Stimulated activated naive CD4-positive, alpha-beta T cell (primary cell): ENCODE measurements at places on chromosomes 13 and 19.

- no peak for DNase-seq
These were observed 56.4 kb upstream of the NPAS1 start for GRCh38 chr19:46963093-46963734.

GRCh38 chr13:95209109-95209508 lies 92.1 kb downstream of the ABCC4 start:
- no peak for DNase-seq

DNA sequence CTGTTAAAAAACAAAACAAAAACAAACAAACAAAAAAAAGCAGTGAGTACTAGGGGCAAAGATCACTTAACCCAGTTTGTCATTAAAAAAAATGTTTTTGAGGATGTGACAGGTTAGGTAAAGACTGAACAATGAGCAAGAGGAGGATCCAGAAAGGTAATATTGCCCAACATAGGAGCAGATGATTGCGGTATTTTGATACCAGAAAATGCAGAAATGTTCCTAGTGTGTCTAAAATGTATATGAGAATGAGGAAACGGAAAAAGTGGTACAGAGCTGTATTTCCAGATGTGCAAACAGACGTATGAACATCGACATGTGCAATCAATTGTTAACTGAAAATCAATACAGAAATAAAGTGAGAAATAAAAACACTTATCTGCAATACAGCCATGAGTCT lies 4.9 kb upstream of the LILRA4 start:
- no peak for DNase-seq

DNA sequence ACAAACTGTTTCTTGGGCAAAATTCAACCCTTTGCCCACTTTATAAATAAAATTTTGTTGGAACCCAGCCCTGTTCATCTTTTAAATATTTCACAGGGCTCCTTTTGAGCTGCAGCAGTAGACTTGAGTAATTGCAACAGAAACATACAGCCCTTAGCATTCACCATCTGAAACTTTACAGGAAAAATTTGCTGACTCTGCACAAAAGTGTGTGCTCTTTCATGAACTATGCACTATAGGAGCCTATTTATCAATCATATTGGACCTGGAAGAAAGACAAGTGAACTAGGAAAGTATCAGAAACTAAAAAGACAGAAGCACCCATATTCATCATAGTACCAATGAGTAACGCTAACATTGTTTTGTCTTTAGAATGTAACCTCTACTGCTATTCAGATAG lies 406.9 kb upstream of the SLC10A2 start:
- DNase-seq, result no peak

- no peak for DNase-seq
These were observed 1287.1 kb downstream of the PCDH9 start for GRCh38 chr13:65943024-65943423.

- no peak for DNase-seq
These were observed 3.7 kb downstream of the PSG9 start for GRCh38 chr19:43265664-43266025.

- DNase-seq, result no peak
These were observed 1632.0 kb downstream of the PCDH9 start for GRCh38 chr13:65597839-65598818.

- DNase-seq, result no peak
These were observed 7.3 kb downstream of the ZNF555 start for GRCh38 chr19:2848616-2849015.

DNA sequence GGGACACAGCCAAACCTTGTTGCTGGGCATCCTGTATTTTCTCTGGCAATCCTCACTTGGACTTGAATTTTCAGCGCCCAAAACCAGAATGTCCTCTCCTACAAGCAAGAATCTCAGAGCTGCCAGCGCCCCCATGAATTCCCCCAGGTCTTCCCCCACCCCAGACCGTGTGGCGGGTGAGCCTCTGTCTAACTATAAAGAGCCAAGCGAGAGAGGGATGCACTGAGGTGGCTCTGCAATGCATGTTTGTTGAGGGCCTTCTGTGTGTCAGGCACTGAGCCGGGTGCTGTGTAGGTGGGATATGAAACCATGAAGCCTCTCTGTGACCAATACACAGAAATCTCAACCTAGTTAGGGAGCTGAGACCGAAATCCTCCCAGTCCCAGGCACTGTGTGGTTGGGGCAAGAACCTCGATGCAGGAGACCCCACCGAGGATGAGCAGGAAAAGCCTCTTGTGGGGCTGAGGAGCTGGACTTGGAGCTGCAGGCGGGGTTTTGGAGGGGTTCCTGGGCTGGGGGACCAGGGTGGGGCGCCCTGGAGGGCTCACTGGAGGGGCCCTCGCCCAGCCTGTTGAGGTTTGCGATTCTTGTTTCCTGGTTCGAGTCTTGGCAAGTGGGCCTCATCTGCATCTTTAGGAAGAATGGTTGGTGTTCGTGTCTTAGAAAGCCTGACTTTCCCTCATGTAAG lies 12.4 kb upstream of the PROZ start:
- no peak for DNase-seq

- DNase-seq, result no peak
These were observed 609.7 kb upstream of the SLITRK1 start for GRCh38 chr13:84491952-84492351.

DNA sequence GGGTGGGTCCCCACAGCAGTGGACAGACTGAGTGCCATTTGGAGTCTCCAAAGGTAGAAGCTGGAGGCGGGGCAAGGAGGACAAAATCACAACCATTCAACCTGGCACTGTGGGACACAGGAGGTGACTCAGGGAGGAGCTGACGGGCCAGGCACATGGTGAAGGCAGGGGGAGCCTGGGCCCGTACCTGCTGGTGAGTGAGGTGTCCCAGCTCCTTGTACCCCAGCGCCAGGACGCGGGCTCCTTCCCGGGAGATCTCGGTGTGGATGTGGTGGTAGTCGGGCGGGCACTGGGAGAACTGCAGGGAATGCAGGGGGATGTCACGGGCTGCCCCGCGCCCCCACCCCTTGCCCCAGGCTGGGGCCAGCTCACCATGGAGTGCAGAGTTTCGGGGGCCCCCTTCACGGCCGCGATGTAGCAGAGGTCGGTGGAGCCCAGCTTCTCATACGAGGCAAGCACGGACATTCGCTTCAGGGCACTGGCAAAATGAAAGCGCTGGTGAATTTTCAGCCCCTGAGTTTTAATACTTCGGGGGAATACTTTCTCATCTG lies 9.8 kb downstream of the ATP13A1 start:
- DNase-seq, result no peak

GRCh38 chr13:44426461-44426860 lies 52.8 kb downstream of the SERP2 start:
- no peak for DNase-seq

GRCh38 chr13:35978607-35979316 lies 152.4 kb downstream of the DCLK1 start:
- DNase-seq, result no peak

DNA sequence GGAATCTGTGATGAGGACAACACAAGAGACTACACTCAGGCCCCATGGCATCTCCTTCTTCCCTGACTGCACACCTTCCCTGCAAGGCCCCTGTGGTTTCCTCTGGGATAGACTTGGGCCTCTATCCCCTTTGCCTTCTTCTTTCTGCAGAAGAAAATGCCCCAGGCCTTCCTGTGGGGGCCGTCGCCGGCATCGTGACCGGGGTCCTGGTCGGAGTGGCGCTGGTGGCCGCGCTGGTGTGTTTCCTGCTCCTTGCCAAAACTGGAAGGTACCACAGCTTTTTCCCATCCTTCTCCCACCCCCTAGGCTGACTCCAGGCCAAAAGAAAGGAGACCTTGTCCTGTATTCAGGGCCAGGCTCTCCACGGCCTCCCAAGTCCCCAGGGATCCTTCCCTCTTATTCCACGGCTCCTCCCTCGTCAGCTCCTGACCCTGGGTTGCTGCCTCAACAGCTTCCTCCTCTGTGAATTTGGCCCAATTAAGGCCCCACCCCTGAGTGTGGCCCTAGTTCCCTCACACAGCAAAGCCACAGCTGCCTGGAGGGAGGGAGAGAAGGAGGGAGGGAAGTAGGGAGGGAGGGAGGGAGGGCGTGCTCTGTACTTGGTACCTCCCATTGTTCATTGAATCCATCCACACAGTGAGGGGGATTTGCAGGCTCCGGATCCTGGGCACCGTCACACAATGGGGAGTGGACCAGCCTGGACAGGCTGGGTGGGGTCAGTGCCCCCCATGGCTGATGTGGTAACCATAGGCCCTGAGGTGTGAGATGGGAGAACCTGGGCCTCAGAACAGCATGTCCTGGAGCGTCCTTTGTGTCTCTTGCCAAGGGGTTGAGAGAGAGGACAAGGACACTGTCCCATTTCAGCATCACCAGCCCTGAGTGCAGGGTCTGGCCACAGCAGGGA lies 12.5 kb downstream of the CEACAM3 start:
- no peak for DNase-seq
